Smooth muscle cell of the pulmonary artery (primary cell): ENCODE measurements at places on chromosomes 12 and 14. TPM values are rescaled to one million over a fixed set of nuclear protein-coding genes. Genes with fewer than 3 reads are reported as not detected.

The CARMIL3 gene
- total RNA-seq: 0.17 TPM in 1 of 2 replicates, not detected in the other

The B4GALNT3 gene
- total RNA-seq: 0.13 and 0.36 TPM in 2 replicates

The GLIPR1 gene
- 185 and 193 TPM in 2 replicates for total RNA-seq

The RASAL1 gene
- total RNA-seq: not detected in 2 replicates

The FSCB gene
- not detected in 2 replicates for total RNA-seq
